ENCODE measurements at places on chromosomes 6 and 20.

GRCh38 chr6:52588710-52589091 is 11.8 kb upstream of the TRAM2 start:
- DNase-seq = no peak

DNA sequence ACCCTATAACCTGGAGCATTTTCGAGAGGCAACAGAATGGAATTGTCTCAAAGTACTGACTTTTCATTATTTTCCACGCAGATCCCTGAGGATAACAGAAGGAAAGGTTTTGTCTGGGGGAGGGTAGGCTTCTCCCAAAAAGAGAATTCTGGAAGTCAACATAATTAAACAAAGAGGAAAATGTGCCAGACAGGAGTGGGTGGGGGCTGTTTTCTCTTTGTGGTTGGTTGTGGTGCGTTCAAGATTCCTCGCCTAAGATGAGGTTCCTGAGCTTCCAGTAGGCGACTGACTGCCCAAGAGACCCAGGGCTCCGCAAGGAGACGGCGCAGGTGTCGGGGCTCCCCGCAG is 70.4 kb downstream of the SOX4 start:
- DNase-seq = no peak

DNA sequence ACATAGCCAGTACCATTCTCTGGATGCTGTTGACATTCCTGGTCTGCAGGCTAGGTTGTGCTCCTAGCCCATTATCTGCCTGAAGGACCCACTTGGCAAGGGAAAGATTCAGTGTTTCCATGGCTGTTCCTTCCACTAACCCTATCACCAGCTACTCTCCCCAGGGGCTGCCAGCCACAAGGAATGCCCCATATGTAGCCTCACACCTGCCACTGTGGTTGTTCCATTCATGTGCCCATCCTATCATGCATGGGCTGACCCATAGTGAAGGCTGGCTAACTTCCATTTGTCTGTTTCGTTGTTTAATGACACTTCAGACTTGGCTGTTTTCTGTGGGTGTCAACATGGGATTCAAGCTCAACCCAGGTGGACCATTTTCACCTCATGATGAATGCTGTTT is 25.6 kb upstream of the HLA-A start:
- no peak for DNase-seq

DNA sequence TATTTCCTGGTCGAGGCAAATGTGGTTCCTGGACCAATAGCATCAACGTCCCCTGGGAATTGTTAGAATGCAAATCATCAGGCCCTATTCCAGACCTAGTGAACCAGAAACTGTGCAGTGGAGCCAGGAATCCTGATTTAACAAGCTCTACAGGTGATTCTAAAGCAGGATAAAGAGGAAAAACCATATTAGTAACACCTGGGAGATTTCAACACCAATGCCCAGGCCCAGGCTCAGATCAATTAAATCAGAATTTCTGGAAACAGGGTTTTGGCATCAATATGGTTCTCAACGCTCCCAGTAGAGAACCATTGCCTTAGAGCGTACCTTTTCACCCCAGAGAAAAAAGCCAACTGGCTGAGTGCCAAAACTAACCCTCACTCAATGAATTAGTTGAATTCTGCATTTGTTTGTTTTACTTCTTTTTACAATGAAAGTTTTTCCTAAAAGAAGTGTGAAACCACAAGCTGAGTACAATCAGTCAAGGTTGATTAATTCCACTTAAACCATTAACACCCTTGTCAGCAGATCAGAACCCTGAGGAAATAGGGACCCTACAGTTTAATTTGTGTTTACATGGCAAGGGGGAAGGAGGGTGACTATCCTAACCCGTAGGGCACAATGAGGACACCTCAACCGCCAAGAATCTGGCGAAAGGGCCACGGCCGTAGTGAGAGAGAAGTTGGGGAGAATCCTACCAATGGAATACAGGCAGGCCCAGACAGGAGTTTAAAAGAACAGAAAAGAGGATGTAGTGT is 34.9 kb upstream of the LOC128125822 start:
- DNase-seq = no peak

DNA sequence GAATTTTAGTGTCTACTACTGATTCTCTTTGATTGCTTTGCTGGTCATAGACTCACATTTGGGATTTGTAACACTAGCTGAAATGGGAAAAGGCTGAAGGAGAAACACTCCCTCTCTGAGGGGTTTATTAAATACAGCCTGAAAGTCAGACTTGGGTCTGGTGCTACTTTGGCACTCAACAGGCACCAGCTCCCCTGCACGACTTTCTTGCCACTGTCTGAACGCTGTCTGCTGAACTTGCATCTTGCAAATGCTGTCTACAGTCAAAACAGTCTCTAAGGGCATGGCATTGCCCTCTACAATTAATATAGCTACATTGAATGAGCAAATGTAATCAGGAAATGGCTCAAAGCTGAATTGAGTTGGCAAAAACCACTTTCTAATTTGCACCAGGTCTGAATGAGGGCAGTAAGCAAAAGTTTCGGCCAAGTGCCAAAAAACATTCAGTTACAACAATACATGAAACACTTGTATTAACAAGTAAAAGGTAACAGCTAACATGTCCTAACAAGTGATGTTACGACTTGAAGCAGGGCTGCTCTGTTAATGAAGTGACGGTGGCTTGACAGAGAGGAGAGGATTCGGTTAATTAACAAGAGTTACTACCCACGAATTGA is 119.5 kb downstream of the FOXC1 start:
- DNase-seq = no peak

GRCh38 chr6:160417550-160417949 is 69.4 kb downstream of the SLC22A3 start:
- no peak for DNase-seq

DNA sequence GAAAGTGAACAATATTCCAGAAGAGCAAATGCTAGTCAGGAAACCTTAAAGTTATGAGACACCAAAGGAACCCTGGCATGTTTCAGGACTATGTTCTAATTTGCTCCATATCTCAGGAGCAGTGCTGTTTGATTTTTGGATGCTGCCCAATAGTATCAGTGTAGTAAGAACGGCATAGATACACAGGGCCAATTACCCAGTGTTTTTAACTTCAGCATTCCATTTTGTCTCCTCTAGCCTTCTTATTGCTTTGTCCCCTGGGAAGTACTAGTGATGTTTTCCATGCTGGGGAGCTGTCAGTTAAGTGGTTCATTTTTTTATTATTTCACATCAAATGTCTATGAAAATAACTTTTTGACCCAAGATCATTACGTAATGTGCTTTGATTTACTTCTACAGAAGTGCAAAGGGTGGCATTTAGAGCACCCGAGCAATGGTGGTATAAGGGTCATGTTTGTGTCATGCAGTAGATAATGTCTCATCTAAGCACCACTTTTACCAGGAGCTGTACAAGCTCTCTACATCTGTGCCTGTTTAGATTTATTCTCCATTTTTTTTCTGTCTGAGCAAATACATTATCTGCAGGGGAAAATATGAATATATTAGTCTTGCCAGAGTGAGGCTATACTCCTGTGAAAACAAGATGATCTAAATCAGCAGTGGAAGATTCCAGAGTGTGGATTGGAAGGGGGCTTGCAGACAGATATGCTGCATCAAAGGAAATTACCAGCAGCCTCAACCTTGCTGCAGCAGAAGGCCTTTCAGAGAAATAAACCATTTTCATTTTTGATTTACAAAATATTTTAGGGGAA is 198.8 kb upstream of the OPRM1 start:
- DNase-seq = no peak

- no peak for DNase-seq
Measured at GRCh38 chr20:47814632-47815415, 29.5 kb upstream of the SULF2 start.

GRCh38 chr6:53899512-53899911 is 104.7 kb downstream of the LRRC1 start:
- DNase-seq = no peak

All from stimulated activated CD8-positive, alpha-beta memory T cell treated with anti-CD3 and anti-CD28 coated beads, Interleukin-15, amount 100 ng/mL, for 48 hours (primary cell).